Activated naive CD8-positive, alpha-beta T cell treated with anti-CD3 and anti-CD28 coated beads, Interleukin-2, amount 10 ng/mL, durations not matched to agents 7 days and 5 days (primary cell): ENCODE measurements at places on chromosomes 3 and 15. TPM values are rescaled to one million over a fixed set of nuclear protein-coding genes. Genes with fewer than 3 reads are reported as not detected.

GRAMD1C gene
- total RNA-seq, result 2.2 TPM

KIF7 gene
- total RNA-seq, result 0.20 TPM

- DNase-seq, result no peak
Observed at GRCh38 chr15:90114451-90114901, 12.2 kb upstream of the IDH2 start.

DNA sequence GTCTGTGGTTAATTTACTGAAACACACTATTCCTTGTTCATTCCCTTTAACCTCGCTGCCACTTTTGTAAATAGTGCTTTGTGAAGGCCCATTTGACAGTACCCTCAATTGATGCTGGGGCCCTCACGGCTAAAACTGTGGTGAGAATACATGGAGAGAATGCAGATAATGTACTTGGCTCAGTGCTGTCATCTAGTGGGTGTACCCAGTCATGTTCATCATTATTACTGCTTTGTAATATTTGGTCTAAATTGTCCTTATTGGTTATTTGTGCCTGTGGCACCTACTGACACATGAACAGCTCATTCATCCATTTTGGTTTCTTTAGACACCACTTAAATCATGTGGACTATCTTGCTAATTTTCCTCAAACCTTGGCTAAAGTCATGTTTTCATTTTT is 543.6 kb downstream of the EDEM1 start:
- no peak for DNase-seq

DNA sequence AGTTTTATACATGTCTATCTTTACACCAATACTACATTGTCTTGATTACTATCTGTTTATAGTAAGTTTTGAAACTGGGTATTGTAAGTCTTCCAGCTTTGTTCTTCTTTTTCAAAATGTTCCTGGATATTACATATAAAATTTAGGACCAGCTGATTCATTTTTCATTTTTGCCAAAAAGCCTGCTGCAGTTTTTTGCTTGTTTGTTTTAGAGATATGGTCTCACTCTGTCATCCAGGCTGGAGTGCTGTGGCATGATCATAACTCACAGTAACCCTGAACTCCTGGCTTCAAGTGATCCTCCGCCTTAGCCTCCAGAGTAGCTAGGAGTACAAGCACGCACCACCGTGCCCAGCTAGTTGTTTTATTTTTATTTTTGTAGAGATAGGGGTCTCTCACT is 20.4 kb upstream of the AP4E1 start:
- no peak for DNase-seq

DNA sequence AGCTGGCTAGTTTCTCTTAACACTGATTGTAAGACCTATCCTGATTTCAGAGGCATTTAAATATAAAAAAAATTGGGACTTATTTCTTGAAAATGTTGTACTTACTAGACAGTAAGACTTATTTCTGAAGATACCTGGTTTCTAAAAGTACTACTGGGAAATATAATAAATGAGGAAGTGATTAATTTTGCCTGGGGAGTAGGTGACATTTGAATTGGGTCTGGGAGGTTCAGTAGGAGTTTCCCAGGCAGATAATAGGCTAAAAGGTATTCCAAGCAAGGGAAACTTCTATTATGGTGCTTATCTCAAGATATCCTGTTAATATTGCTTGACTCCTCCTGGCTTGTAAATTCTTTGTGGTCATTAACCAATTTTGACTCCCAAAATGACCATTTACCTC is 6.5 kb upstream of the IQGAP1 start:
- DNase-seq, result no peak

- no peak for DNase-seq
Observed at GRCh38 chr3:50251220-50251619, 15.2 kb downstream of the GNAI2 start.
